CD4-positive, alpha-beta T cell (primary cell): ENCODE measurements at places on chromosomes 7 and 10.

- no peak for DNase-seq
Observed at GRCh38 chr7:31896925-31897324, 173.3 kb downstream of the PDE1C start.

- DNase-seq, result no peak
Observed at GRCh38 chr10:49076741-49077521, 38.4 kb downstream of the VSTM4 start.

GRCh38 chr7:99155211-99155610, 11.3 kb upstream of the SMURF1 start:
- DNase-seq, result no peak

DNA sequence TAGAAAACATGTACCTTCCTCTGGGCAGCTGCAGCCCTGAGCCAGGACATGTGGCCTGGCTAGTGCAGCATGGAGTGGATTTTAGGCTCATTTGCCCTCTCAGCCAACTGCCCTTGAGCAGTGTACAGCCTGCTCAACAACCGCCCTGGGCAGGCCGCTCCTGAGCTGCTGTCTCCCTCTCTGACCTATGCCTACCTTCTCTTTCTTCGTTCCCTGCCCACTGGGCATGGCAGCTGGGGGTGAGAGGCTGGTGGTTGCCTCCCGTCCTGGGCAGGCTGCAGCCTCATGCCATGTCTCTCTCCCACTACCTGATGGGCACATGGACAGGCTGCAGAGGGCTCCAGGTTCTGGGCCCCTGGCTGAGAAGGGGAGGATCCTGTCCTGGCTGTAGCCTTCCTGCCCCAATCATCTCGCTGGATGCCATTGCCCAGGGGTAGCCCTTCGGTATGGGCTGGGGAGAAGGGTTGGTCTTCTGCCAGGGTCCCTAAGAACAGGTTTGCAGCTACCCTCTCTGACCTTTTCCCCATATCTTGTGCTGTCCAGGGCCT, 97.3 kb downstream of the NEURL1 start:
- no peak for DNase-seq

GRCh38 chr7:88003581-88003980, 69.5 kb downstream of the ADAM22 start:
- DNase-seq, result no peak

- DNase-seq, result peak; percentile 65
Observed at GRCh38 chr7:151110941-151111645, 24.8 kb downstream of the AGAP3 start.

- DNase-seq, result no peak
Observed at GRCh38 chr7:125118444-125118843, 188.8 kb upstream of the POT1 start.

DNA sequence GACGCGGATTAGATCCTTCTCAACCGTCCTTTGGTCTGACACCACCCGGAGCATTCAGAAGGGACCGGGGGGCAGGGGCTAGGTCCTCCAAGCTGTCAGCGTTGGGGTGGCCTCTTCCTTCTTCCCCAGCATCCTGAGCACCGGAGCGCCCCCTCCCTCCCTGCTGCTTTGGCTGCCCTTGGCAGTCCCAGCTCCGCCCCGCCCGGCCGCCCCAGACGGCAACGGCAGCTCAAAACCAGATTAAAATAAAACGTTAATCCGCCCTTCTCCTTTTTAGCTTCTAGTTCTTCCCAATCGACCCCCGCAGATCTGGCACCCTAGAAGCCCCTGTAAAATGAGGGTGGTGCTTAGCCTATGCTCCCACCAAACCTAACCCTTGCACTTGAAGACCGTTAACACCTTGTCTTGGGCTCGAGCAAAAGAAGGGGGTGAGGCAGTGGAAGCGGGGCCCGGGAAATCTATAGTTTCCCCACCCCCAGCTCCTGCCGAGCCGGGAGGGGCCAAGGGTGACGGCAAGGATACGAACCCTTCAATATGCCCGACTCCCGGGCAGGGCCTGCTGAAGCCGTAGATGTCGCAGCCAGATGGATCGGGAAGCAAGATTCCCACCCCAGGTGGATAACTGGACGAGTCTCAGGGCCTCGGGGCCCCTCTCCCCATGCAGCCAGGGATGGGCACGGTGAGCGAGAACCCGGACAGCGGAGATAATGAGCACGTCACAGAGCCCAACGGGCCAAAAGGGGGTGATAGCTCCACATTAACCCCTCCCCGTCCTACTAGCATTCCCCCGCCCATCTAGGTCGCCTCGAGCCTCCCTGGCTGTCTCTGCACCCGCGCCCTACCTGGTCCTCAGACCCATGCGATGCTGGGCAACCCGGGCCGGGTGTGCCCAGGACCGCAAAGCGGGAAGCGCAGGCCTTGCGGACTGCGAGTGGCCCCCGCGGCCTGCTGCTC, 169.7 kb downstream of the NRF1 start:
- DNase-seq, result peak; percentile 34

- peak; percentile 60 for DNase-seq
Observed at GRCh38 chr10:7192831-7193361, 217.9 kb downstream of the SFMBT2 start.

DNA sequence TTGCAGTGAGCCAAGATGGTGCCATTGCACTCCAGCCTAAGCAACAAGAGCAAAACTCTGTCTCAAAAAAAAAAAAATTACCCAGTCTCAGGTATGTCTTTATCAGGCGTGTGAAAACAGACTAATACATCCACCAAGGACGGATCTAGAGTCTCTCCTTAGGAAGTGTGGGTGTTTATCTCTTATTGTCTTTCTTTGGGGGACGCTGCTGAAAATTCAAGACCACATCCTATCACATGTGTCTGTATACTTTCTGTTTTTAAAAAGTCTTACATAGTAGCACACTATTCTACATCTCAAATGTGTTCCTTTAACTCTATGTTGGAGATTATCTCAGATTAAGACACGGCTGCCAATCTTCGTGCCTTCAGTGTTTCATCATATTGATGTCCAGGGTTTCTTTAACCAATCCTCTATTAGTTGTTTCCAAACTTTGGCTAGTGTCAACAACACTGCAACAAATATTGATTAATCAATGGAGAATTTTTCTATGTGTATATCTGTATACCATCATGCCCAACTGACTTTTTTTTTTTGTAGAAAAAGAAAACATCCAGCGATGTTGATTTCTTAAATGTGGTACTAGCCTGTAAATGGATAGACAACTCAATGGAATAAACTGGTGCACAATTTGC, 92.3 kb upstream of the KDM7A start:
- no peak for DNase-seq

GRCh38 chr7:14902589-14903067, at the start of gene DGKB:
TSS of gene DGKB (minus strand) at chr7:14902751.
- DNase-seq, result no peak

GRCh38 chr7:636396-636795, 90.1 kb upstream of the DNAAF5 start:
- DNase-seq, result peak; percentile 46
